Foreskin keratinocyte (primary cell): ENCODE measurements at places on chromosomes 6 and 20. TPM values are rescaled to one million over a fixed set of nuclear protein-coding genes. Genes with fewer than 3 reads are reported as not detected.

Gene TEAD3
- polyA plus RNA-seq = 17.1 and 17.2 TPM in 2 replicates

Gene TSBP1
- not detected in 2 replicates for polyA plus RNA-seq

Gene HSPA12B
- 0.02 TPM in 2 replicates for polyA plus RNA-seq

Gene RAB44
- polyA plus RNA-seq = 0.01 and 0.03 TPM in 2 replicates

Gene ZFP57
- 1.7 and 23.1 TPM in 2 replicates for polyA plus RNA-seq

Gene CLDN20
- not detected in 2 replicates for polyA plus RNA-seq

Gene TCF21
- not detected in 2 replicates for polyA plus RNA-seq

Gene CRISP2
- polyA plus RNA-seq = not detected in 2 replicates

Gene TFAP2C
- 7.7 and 9.3 TPM in 2 replicates for polyA plus RNA-seq

Gene NFATC2
- polyA plus RNA-seq = under 0.01 TPM in 1 of 2 replicates, not detected in the other

Gene CST5
- not detected in 2 replicates for polyA plus RNA-seq

Gene ECT2L
- polyA plus RNA-seq = not detected in 2 replicates

Gene CPXM1
- not detected in 2 replicates for polyA plus RNA-seq

Gene TPBG
- 37.5 and 42.0 TPM in 2 replicates for polyA plus RNA-seq

Gene EPPIN
- not detected in 2 replicates for polyA plus RNA-seq

Gene ZBP1
- polyA plus RNA-seq = 0.08 TPM in 1 of 2 replicates, not detected in the other

Gene PFDN4
- 61.8 and 69.1 TPM in 2 replicates for polyA plus RNA-seq

Gene JPH2
- polyA plus RNA-seq = 2.6 and 3.0 TPM in 2 replicates

Gene SCRT2
- polyA plus RNA-seq = not detected in 2 replicates

Gene ABHD16B
- polyA plus RNA-seq = not detected in 2 replicates

Gene PSORS1C2
- not detected in 2 replicates for polyA plus RNA-seq

Gene NMBR
- not detected in 2 replicates for polyA plus RNA-seq

Gene MYB
- 0.09 and 0.13 TPM in 2 replicates for polyA plus RNA-seq

Gene WFDC2
- 0.90 and 1.1 TPM in 2 replicates for polyA plus RNA-seq

Gene EDN1
- 16.2 and 27.5 TPM in 2 replicates for polyA plus RNA-seq

Gene GABRR1
- not detected in 2 replicates for polyA plus RNA-seq

Gene KIAA0408
- polyA plus RNA-seq = not detected in 2 replicates

Gene TAGAP
- 0.03 and 0.06 TPM in 2 replicates for polyA plus RNA-seq

Gene LTA
- not detected in 2 replicates for polyA plus RNA-seq

Gene KHDRBS2
- not detected in 2 replicates for polyA plus RNA-seq

Gene RIPPLY2
- 1.5 and 2.2 TPM in 2 replicates for polyA plus RNA-seq

Gene LAMA2
- polyA plus RNA-seq = 0.58 and 0.79 TPM in 2 replicates

Gene SLC17A3
- not detected in 2 replicates for polyA plus RNA-seq

Gene PRR18
- not detected in 2 replicates for polyA plus RNA-seq

Gene PSORS1C1
- 12.5 and 19.7 TPM in 2 replicates for polyA plus RNA-seq

Gene MEI4
- polyA plus RNA-seq = not detected in 2 replicates

Gene RIPOR3
- 0.06 TPM in 2 replicates for polyA plus RNA-seq
